GM18507 (cell line): ENCODE measurements at places on chromosomes 7 and 10.

- DNase-seq: no peak
These were observed 112.1 kb downstream of the SGMS1 start for GRCh38 chr10:50511492-50512213.

GRCh38 chr7:92767437-92767836 lies 68.9 kb downstream of the CDK6 start:
- no peak for DNase-seq

DNA sequence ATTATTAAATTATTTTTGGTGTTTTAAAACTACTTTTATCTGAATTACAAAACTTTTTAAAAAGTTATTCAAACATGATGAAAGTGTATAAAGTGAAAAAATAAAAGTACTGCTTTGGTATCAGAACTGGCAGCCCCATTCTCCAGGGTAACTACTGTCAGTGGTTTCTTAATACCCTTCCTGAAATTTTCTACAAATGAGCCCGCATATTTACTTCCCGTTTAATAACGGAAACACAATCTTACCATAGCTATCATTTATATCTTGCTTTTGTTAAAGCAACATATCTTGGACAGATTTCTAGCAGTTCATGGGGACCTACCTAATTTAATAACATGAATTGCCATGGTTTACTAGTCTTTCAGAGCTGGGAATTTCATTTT lies 249.9 kb downstream of the RNLS start:
- no peak for DNase-seq

- DNase-seq: no peak
These were observed 30.7 kb downstream of the JCAD start for GRCh38 chr10:30028738-30029030.

DNA sequence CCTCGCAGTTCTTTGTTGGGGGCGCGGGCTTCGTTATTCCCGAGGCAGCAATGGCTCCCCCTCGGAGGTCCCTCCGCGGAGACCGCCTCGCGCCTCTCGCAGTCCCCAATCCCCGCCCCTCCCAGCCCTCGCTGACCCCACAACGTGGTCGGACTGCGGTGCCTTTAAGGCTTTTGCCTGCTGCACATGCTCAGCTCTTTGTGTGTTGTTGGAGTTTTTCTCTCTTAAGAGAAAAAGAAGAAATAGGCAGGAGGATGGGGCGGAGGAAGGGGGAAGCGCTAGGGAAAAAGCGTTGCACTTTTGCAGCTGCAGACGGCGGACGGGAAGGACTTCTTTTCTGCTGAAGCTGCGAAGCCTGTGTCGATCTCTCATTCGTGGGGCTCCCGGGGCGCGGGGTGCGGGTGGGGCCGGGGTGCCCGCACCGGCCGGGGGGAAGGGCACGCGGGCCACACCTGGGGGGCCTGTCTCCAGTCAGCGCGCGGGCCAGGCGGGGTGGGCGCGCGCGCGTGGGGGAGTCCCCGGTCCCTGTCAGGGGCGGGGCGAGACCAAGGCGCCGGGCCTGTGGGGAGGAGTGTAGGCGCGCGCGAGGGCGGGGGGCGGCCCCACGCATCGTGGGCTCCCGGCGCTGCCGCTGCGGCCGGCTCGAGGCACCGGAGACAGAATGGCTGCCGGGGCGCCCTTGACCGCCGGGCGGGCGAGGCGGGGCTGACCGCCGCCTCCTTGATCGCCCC lies 445 bp upstream of the ATRNL1 start:
- no peak for DNase-seq

- DNase-seq: no peak
These were observed 106.7 kb upstream of the MBL2 start for GRCh38 chr10:52879091-52879807.

DNA sequence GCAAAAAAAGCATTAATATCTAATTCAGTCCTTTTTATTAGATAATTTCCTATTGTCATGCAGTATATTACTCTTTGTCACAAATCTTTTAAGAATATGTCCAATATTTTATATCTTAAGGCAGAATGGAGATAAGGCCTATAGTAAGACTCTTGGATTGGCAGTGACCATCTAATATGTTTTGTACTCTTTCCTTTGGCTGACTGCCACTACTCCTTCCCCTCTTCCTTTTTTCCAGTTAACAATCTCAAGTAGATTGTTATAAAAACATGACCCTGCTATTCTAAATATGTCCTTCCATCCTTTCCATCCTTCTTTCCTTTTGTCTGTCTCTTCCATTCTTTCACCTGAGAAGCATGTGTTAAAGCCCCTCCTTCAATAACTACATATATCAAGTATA lies 92.8 kb upstream of the TMEM168 start:
- no peak for DNase-seq

DNA sequence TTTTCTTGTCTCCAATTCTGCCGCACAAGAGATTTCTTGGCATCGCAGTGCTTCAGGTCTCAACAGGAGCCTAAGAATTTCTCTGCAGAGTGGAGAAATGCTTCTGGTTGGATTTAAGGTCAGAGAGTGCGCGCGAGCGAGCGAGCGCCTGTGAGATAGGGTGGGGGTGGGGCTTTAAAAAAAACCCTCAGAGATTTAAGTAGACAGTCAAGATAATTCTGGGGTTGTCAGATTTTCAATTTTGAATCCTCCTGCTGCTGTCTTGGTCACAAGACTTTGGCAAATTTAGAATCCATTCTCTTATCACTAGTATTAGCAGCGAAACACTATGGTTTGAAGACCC lies 49.7 kb downstream of the CPEB3 start:
- DNase-seq: no peak
